ENCODE measurements at places on chromosomes 16 and 17.
A peak's percentile ranks its signal among the peaks of the same experiment; 100 is the strongest.

DNA sequence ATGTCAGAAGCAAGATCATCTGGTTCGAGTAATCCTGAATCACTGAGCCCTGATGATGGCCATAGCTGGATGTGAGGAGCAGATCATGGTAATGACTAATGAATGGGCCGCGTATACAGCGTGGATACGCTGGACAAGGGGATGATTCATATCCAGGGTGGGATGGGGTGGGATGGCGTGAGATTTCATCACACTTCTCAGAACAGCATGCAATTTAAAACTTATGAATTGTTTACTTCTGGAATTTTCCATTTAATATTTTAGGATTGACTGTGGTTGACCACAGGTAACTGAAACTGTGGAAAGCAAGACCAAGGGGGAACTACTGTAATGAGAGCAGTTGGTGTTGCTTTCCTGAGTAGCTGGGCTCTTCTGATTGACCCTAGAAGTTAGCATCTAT lies 225.5 kb downstream of the STX8 start:
- DNase-seq, result no peak

DNA sequence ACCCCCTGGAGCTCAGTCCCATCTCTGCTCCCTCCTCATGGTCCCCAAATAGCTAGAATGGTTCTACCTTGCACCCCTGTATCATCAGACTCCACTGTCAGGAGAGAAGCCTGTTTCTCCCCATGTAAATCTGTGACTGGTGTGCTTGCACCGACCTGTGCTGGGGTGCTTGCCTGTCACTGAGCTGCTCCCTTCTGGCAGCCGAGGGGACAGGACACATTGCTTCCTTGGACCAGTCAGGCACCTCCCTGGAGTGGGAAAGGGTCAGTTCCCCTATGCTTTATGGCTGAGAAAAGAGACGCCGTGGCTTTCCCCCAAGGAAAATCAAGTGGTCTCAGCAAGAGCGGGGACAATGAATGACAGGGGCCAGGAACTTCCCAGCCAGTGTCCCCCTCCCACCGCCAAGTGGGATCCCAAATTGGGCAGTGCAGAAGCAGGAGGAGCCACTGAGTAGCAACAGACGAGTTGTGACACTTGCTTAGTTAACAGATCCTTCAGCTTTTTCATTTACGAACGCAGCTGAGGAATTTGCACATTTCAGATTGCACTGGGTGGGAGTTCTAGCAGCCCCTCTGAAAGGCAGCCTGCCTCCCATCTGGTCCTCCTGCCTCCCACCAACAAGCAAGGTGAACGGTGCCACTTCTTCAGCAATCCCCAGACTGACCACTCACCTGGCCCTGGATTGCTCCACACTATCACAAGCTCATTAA lies 156.4 kb downstream of the KATNIP start:
- DNase-seq, result no peak

GRCh38 chr17:66579556-66579955 lies 255.4 kb upstream of the CACNG5 start:
- DNase-seq, result no peak

GRCh38 chr16:75758215-75758614 lies 31.9 kb upstream of the CPHXL start:
- DNase-seq, result no peak

- peak; percentile 26 for DNase-seq
These were observed 9.4 kb downstream of the CWC25 start for GRCh38 chr17:38815576-38816193.

- DNase-seq, result no peak
These were observed 73.5 kb downstream of the HS3ST2 start for GRCh38 chr16:22887445-22887844.

DNA sequence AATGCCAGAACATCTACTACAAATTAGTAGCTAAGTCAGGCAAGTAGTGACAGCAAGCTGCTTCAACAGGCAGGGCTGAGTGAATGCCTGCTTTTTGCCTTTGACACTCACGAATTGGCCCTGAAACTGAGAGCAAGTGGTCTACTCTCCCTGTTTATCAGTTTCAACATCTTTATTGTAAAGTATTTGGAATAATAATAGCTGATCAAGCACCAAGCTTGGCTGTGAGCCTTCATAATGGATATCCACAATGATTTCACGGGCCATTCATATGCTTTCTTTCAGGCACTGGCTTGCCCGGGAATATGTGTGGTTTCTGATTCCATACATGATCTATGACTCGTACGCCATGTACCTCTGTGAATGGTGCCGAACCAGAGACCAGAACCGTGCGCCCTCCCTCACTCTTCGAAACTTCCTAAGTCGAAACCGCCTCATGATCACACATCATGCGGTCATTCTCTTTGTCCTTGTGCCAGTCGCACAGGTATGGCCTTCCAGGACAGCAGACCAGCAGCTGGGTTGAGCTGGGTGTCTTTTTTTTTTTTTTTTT lies 5.2 kb downstream of the TLCD3A start:
- no peak for DNase-seq

- no peak for DNase-seq
These were observed 72.0 kb downstream of the CNGB1 start for GRCh38 chr16:57898961-57899360.

DNA sequence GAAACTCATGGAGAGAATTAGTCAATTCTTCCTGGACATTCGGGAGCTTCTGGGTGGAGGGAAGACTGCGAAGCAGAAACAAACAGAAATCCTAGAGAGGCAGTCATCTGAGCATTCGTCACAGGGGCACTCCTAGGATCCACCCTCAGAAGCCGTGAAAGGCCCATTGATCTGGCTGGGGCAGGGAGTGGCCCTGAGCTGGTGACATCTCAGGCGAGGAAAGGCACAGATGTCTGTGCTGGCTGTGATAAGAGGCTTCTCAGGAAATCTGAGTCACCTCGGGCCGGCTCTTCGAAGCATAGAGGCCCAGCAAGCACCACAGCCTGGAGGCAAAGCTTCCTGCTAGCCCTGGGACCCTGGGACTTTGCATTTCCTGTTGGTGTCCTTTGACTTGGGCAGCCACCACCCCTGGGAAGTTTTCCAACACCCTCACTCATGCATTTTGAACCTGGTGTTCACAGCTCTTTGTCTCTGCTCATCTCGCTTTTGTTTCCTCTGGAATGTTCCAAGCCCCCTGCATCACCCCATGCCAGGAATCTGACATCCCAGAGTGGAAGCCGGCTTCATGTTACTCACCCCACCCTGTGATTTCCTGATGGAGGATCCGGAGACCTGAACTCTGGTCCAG lies 23.3 kb upstream of the CDRT4 start:
- DNase-seq, result no peak

DNA sequence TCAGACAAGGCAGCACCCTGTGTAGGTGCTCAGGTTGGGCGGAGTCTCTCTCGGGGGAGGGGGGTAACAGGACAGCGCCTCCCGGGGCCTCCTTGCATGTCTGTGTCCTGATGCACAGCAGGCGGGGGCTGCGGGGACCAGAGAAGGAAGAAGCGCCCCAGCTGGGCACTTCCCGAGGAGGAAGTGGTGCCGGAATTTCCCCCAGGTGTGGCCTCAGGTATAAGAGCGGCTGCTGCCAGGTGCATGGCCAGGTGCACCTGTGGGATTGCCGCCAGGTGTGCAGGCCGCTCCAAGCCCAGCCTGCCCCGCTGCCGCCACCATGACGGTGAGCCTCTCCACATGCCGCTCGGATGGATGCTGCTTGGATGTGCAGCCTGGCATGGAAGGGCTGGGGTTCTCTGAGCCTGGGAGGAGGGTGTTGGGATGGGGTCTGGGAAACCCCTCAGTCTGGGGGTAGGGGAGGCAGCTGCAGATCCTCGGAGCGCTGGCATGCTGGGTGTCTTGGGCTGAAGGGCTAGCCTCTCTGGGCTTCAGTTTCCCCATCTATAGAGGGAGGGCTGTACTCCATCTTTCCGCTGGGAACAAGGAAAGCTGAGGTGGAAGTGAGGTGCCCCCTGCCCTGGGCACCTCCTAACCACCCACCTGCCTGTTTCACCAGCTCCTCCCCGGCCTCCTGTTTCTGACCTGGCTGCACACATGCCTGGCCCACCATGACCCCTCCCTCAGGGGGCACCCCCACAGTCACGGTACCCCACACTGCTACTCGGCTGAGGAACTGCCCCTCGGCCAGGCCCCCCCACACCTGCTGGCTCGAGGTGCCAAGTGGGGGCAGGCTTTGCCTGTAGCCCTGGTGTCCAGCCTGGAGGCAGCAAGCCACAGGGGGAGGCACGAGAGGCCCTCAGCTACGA lies at the start of gene IL17C:
Gene IL17C (plus strand): TSS at position 250 of the 908 bp plus-strand sequence. CDS start 70 bp downstream, at position 320.
- no peak for DNase-seq

DNA sequence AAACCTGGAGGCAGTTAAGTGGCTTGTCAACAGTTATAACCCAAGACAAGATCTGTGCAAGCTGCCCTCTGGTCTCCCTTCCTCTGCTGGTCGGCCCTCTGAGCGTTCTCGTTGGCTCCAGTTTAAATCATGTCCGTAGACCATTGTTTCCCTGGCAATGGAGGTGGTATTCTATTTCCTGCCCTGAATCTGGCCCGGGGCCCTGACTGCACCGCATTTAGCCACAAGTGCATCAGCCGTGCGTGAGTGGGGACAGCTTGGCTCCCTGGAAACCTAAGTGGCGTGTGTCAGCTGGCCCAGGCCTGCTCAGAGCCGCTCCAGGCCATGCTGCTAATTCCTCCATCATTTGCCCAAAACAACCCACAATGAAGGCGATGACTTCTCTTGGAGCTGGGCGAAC lies 15.0 kb upstream of the MYLK3 start:
- no peak for DNase-seq

- no peak for DNase-seq
These were observed 48.6 kb downstream of the CDH1 start for GRCh38 chr16:68785715-68786114.

DNA sequence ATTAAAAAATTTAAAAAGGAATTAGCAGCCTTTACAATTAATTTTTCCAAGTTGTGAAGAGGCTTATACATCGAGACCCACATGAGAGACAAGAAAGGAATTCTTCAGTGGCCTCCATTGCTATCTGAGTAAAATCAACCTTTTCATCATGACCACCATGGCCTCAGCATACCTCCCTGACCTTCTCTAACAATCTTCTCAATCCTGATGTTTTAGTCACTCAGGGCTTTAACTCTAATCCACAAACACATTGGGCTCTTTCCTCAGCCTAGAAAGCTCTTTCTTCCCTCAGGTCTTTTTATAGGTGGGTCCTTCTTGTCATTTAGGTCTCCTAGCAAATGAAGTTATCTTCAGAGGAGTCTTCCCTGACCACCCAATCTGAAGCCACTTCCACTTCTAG lies 46.4 kb downstream of the SPOP start:
- no peak for DNase-seq

GRCh38 chr17:19703106-19703827 lies 13.1 kb downstream of the SLC47A2 start:
- DNase-seq, result no peak

DNA sequence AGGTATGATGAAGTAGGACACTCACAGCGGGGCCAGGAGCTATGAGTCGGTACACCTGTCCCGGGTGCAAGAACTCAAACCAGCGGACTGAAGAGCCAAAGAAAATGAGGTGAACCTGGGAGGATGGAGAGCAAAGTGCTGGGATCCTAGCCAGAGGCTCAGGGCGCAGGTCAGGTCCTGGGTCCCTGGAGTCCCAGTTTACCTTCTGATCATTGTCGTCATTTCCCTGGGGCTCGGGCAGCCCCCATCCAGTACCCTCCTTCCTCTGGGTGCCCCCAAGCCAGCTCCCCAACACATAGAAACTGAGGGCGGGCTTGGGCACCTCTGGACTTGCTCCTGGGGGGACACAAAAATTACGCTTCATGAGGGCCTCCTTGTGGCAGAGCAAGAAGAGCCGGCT lies 16.2 kb downstream of the CTC1 start:
- no peak for DNase-seq

GRCh38 chr17:19278729-19279128 lies 41.6 kb downstream of the EPN2 start:
- no peak for DNase-seq

DNA sequence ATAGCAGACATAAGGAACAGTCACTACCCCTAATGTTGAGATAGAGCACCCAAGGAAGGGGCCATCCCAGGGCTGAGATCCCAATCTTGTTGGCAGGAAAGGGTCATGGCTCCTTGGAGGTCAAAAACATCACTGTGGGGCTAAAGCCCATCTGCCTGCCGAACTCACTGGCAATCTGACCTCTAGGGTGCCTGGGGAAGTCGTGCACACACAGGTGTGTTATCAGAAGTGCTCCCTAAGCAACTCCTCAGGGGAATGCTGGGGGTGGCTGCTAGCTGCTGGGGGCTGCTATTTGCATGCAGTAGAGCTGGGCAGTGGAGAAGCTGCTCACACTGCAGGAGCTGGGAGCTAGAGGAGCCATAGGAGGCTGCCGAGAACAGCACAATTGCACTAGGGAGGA lies 47.5 kb upstream of the PHOSPHO1 start:
- no peak for DNase-seq

DNA sequence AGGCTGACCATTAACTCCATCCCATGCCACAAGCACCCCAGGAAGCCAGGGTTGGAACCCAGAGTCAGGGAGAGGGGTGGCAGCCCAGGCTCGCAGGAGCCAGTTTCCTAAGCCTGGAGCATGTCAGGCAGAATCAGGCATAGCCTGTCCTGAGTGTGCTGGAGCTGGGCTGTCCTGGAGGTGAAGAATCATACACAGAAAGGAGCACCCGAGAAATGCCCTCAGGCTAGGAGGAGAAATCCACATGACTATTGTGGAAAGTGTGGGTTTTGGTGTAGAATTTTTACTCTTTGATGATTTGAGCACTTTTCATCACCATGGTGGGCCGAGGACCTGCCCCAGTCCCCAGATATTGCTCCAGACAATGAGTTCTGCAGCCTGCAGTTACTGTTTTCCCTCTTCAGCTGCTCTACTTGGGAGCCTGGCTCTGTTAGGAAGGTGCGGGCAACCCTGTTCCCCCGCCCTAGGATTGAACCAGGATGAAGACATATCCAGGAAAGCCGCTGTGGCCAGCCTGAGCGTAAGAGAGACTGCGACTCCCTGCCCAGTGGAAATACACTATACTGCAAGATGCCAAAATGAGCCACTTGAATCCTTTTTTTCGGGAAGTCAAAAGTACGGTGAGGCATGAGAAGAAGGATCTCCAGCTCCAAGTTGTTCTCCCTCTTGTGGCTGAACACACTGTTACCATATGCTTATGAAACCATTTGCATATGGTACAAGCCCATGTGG lies 29.0 kb upstream of the HEATR6 start:
- no peak for DNase-seq

DNA sequence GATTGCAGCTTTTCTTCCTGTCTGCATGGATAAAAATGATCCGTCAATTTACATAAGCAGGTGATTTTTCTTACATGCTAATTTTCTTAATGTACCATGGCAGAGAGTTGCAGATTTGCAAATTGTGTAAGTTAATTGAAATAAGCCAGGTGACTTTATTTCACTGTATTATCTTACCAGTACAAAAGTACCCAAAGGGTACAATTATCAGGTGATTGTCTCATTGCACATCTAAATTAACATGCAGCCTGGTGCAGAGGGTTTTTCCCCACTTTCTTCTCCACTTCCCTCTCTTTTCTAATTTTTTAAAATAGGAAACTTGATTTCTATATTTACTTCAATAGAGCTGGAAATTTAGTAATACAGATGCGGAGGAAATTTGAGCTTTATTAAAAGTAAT lies 11.2 kb downstream of the NLK start:
- no peak for DNase-seq
